NCI-H1105 (cell line): ENCODE measurements at places on chromosomes 2 and 18.

GRCh38 chr2:19776941-19777514 lies 124.8 kb downstream of the TTC32 start:
- no peak for DNase-seq

DNA sequence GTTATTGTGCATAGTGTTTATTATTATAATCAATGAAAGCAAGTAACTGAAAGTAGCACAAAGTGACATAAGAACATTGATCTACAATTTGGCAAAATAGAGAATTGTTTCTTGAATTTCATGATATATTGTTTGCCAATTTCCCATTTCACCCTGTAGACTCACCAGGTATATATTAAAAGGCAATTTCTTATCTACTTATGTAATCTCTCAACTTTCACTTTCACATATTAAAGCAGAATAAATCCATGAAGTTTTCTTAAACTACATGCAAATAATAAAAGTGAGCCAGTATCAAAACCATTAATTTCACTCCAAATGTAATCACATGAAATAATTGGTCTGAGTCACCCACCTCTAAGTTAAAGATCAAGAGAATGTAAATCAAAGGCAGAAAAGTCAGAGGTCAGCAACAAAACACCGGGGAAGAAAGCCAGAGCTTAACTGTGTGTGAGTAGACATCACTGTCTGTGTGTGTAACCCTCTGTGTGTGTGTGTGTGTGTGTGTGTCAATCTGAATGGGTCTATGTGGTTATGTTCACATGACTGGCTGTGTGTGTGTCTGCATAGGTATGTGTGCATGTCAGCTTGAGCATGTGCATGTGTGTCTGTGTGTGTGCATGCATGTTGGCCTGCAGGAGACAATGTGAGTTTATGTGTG lies 44.1 kb downstream of the ZNF385B start:
- no peak for DNase-seq

GRCh38 chr2:10322481-10322880 lies 19.8 kb downstream of the HPCAL1 start:
- DNase-seq = no peak

DNA sequence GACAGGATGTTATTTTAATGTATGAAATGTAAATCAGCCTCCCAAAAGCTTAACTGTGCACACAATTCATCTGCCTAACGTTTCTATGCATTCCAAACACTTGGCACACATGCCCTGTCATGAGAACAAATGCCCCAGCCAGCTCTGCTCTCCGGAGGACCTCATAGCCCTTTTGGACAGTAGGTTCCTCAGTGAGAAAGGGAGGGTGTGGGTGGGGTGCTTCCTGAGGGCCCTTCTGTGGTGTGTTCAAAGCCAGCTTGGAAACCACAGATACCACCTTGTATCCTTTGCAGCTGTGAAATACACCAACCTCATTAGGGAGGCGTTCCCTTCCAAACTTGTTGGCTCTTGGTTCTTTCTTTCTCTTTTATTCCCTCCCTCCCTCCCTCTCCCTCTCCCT lies 102.2 kb upstream of the ASB18 start:
- DNase-seq = no peak

- DNase-seq = no peak
These were observed 51.5 kb downstream of the FHOD3 start for GRCh38 chr18:36348971-36349417.

GRCh38 chr2:210112871-210113270 lies 58.3 kb downstream of the KANSL1L start:
- no peak for DNase-seq

DNA sequence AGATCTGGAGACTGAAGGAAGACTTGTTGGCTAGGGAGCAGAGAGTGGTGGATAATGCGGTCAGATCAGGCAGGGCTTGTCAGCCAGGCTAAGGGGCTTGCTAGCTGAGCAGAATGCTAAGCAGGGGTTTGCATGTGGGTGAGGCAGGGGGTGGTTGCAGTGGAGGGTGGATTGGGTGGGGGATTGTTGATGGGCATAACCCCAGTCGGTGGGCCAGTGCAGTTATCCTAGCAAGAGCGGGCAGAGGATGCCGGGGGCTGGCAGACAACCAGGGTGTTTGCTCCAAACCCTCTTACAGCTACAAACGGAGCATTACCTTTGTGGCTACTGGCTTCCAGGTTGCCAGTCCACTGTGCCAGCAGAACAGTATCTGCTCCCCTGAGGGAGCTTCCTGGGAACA lies 131.5 kb upstream of the LGALSL start:
- DNase-seq = no peak

DNA sequence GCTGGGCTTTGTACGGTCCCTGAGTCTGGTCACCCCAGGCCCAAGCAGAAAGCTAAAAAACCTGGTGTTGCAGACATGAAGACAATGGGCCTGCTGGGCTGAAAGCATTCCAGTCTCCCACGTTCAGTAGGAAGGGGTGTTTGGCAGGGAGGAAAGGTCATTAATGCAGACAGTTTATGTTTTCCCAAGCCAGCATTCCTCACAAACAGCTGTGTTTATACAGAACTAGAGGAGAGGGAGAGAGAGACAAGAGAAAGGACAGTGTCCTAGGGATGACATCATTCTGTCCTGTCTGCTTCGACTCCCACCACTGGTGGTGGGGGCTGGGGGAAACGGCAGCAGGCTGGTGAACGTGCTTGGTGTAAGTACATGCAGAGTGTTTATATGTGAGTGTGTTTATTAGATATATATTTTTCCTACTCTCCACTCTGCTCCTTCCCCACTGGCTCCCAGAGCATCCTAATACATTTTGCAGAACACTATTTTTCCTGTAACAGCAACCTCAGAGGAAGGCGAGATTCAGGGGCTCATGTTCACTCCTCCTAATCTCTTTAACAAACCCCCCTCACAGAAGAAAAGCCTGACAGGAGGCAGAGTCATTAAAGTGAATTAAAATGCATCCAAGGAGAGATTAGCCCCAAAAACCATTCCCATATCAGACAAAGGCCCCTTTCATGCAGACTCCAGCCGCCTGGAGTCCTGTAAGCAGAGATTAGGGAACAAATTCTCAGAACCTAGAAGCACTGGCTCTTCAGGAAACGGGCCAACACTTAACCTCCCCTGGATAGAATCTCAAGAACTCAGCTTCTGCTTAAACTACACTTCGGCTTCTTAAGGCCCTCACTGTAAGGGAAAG lies 380.4 kb downstream of the TNS1 start:
- DNase-seq = peak; percentile 29

- DNase-seq = no peak
These were observed 662.4 kb downstream of the GALR1 start for GRCh38 chr18:77911971-77912605.

GRCh38 chr2:129906861-129907235 lies 72.6 kb upstream of the RAB6C start:
- DNase-seq = no peak

DNA sequence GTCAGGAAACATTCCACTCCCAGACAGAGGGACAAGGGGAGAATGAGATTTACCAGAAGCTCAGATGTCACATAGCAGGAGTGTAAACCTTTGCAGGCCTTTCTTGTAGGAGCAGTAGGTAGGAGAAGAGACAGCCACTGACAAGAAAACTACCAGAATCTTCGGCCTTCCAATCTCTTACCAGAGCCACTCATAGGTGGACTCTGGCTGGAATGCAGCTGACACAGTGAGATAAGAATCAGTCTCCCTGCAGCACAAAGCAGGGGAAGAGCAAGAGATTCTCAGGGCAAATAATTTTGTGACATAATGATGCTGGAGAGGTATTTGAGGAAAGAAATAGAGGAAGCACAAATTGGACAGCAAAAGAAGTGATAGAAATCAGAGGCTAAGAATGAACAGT lies 1534.5 kb downstream of the DPP10 start:
- DNase-seq = no peak

GRCh38 chr18:23779696-23780303 lies 90.5 kb downstream of the LAMA3 start:
- DNase-seq = no peak

GRCh38 chr2:231412618-231412963 lies 17.1 kb downstream of the B3GNT7 start:
- DNase-seq = no peak

DNA sequence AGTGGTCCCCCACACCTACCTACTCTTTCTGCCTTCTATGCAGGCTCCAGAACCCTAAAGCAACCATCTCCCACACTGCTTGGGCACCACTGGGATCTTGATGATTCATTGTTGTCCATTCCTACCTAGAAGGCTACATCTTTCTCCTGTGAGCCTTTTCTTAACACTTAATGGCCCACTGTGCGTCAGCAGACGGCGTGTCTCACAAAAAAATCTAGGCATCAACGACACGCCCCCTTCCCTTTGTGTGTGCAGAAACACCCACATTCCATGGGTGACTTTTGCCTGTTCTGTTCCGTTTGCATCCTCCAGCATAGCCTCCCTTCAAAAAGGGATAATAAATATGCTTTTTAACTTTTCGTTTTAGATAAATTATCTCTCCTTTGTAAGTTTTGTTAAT lies 99.7 kb upstream of the CYRIA start:
- DNase-seq = no peak

GRCh38 chr2:9170458-9171130 lies 36.0 kb upstream of the ASAP2 start:
- DNase-seq = no peak

DNA sequence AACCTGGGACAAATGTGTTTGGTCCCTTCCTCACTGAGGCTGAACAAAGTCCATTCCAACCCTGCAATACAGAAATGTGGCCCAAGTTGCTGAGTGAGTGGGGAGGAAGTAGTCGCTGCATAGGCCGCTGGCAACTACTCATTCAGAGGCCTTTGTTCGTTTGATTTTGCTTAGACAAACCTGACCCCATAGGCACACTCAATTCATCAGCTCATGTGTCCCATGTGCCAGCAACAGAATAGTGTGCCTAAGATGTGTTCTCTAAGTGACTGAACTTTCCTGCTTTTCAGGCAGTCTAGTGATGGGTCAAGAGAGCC lies 23.0 kb downstream of the PTPN18 start:
- no peak for DNase-seq

DNA sequence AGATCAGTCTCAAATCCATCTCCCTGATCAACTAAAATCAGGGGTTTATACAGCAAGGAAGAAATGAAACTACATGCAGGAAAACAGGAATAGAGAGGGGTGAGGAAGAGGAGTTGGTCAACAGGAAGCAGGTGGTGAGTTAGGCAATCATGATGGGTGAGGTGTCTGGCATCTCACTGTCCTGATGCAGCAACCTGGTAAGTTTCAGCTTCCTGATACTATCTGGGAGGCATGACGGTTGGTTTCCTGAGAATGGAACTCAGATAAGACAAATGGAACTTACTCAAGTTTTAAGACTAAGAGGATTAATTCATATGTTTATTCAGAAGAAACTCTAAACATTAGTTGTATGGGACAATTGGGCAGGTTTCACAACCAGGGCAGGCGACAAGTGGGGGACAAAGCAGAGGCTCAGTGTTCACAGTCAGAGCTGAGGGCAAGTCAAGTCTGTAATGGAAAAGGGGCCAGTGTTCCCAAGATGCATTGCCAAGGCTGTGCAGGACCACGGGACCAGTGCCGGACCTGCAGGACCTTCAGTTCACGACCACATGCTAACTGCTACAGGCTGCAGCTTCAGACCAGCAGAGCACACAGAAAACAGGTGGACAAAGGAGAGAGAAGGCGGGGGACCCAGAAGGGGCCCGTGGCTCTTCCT lies 17.7 kb upstream of the GALM start:
- DNase-seq = no peak

GRCh38 chr18:67519592-67519991 lies 3.1 kb upstream of the DSEL start:
- DNase-seq = no peak

DNA sequence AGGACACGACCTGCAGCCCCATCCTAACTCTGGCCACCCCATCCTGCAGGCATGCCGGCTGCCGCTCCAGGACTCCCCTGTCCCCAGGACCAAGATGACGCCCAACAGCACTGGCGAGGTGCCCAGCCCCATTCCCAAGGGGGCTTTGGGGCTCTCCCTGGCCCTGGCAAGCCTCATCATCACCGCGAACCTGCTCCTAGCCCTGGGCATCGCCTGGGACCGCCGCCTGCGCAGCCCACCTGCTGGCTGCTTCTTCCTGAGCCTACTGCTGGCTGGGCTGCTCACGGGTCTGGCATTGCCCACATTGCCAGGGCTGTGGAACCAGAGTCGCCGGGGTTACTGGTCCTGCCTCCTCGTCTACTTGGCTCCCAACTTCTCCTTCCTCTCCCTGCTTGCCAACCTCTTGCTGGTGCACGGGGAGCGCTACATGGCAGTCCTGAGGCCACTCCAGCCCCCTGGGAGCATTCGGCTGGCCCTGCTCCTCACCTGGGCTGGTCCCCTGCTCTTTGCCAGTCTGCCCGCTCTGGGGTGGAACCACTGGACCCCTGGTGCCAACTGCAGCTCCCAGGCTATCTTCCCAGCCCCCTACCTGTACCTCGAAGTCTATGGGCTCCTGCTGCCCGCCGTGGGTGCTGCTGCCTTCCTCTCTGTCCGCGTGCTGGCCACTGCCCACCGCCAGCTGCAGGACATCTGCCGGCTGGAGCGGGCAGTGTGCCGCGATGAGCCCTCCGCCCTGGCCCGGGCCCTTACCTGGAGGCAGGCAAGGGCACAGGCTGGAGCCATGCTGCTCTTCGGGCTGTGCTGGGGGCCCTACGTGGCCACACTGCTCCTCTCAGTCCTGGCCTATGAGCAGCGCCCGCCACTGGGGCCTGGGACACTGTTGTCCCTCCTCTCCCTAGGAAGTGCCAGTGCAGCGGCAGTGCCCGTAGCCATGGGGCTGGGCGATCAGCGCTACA lies 2.1 kb downstream of the GPBAR1 start:
- DNase-seq = no peak

GRCh38 chr18:32698153-32698552 lies 74.7 kb downstream of the KLHL14 start:
- no peak for DNase-seq

- DNase-seq = no peak
These were observed 583.1 kb upstream of the HS6ST1 start for GRCh38 chr2:128901572-128902391.

DNA sequence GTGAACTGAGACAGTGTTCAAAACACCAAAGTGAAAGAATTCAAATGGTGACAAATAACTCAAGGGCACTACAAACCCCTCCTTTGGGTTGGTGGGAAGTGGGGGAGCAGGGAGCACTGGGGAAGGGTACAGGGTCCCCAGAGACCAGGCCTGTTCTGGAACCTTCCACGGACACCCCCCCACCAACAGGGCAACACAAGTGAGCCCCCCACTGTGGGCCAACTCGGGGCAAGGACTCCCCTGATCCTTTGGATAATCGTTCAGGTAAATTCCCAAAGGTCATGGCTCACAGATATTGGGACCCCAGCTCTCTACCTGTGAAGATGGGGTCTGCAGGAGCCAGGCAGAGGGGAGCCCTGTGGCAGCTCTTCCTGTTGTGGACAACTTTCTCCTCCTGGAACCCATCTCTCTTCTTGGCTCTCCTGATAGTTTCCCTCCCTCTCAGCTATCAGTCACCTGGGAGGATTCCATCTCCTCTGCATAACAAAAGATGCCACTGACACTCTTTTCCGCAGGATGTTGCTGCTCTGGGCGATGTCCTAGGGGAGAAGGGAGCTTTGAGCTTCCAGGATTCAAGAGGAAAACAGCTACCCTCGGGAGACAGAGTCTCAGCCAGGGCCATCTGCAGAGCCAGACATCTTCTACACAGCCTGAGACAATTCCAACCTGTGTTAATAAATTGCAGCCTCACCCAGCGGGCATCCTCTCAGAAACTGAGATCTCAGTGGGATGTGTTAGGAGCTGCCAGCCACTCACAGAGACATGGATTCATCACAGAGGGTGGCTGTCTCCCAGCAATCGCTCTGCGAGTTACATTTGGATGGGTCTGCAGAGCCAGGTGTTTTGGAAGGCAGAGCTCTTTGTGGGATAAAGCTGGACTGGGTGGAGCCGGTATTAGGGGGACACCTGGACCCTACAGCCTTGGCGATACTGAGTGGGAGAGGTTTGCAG lies 35.4 kb downstream of the MBP start:
- peak; percentile 17 for DNase-seq

GRCh38 chr2:2846332-2847208 lies 515.5 kb upstream of the MYT1L start:
- DNase-seq = peak; percentile 96
